Gastroesophageal sphincter (tissue), 4 donors: ENCODE measurements at places on chromosomes 6 and 20. TPM values are rescaled to one million over a fixed set of nuclear protein-coding genes. Genes with fewer than 3 reads are reported as not detected.

HTR1E gene
- total RNA-seq = 0.17 TPM

GRCh38 chr20:24779946-24780345, 169.1 kb upstream of the CST7 start:
- H3K4me1 ChIP-seq = no peaks in the 10 kb centered on the region
- H3K27ac ChIP-seq = no peak overlapping the region
- H3K4me3 ChIP-seq = no peak overlapping the region
- no peaks in the 10 kb centered on the region for H3K27me3 ChIP-seq

RGS19 gene
- total RNA-seq = 16.0 TPM

DNA sequence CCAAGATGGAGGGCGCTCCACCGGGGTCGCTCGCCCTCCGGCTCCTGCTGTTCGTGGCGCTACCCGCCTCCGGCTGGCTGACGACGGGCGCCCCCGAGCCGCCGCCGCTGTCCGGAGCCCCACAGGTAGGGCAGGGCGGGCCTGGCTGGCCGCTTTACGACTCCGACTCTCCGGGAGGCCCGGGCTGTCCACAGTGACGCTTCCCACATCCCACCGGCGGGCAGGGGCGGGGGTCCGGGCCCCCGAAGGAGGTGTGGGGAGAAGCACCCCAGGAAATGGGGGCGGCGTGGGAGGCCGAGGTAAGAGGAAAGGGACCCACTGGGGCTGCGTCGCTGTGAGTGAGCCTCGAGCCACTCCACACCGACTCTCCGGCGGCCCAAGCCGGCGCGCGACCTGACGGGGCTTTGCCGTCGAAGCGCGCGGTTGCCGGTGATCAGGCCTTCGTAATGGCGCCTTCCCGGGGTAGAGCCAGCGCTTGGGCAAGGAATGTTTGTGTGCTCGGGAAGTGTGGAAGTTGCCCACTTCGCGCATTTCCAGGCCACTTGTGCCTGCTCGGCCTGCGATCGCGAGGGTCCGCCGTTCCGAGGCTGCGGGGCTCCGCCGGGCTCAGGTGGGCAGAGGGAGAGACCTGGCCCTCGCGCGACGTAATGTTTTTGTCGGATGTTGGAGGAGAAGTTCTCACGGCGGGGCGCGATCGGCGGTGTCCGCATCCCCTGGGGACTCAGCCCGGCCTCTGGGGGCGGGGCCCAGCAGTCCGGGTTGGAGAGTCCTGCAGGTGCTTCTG, 427 bp downstream of the GINM1 start:
- H3K36me3 ChIP-seq = no peaks in the 10 kb centered on the region
- no peaks in the 10 kb centered on the region for H3K27me3 ChIP-seq
- ATAC-seq = peak; percentile 49
- peak overlapping the region; percentile 90 for H3K27ac ChIP-seq
